ENCODE measurements at places on chromosomes 4 and X.

- no peak for DNase-seq
These were observed 95.6 kb downstream of the MAPK10 start for GRCh38 chr4:86264241-86264640.

DNA sequence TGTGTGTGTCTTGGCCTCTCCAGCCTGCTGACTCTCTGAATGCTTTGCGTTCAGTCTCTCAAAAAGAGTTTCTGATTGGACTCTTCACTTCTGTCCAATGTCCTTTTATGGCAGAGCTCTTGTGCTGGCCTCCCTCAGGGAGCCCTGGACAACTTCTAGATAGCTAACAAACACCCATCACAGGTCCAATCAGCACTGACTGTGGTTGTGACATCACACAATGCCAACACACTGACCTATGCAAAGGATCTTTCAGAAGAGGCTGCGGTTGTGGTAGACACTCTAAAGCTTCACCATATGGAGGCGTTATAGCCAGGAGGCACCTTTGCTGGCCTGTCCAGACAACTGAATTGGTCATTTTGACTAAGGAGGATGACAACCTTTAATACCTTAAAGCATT is 53.8 kb upstream of the LSM6 start:
- DNase-seq = no peak

DNA sequence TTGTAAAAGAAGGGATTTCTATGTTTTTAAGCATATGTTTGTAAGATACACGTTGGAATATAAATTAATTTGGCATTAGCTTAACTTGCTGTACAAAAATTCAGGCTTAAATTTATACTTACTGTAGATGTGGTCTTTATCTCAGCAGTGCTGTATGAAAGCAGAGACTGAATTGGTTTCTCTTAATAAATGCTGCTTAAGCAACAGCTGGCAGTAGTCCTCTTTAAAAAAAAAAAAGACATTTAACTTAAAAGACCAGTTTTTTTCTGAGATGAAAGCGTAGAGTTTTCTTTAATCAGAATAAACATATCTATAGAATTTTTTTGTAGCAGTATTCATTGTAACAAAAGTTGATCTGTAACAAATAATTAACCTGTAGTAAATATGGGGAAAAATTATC is 124.6 kb downstream of the RAP1GDS1 start:
- no peak for DNase-seq

DNA sequence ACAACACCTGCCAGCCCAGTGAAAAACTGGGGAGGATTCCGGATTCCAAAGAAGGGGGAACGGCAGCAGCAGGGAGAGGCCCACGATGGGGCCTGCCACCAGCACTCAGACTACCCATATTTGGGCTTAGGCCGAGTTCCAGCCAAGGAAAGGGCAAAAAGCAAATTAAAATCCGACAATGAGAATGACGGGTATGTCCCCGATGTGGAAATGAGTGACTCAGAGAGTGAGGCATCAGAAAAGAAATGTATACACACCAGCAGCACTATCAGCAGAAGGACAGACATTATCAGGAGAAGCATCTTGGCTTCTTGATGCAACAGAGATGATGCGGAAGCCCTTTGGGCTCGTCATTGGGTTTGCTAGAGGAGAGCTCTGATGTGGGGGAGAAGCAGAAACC is 62.4 kb downstream of the JADE1 start:
- no peak for DNase-seq

DNA sequence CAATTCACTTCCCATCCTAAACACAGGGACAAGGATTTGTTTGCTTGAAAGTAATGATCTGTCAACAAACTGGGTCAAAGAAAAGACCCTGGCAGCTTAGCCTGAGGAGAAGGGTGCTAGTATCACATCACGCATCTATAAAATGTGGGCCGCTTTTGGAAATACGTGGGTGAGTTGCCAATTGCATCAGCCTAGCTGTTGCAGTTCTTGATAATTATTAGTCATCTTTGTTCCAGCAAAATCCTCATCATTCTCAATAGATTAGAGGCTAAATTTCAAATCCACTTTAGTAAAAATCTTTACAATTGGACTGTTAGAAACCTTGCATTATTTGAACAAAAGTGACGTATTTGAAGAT is 33.6 kb upstream of the TAPT1 start:
- DNase-seq = no peak

- no peak for DNase-seq
These were observed 97.5 kb downstream of the TAB3 start for GRCh38 chrX:30791296-30792278.

DNA sequence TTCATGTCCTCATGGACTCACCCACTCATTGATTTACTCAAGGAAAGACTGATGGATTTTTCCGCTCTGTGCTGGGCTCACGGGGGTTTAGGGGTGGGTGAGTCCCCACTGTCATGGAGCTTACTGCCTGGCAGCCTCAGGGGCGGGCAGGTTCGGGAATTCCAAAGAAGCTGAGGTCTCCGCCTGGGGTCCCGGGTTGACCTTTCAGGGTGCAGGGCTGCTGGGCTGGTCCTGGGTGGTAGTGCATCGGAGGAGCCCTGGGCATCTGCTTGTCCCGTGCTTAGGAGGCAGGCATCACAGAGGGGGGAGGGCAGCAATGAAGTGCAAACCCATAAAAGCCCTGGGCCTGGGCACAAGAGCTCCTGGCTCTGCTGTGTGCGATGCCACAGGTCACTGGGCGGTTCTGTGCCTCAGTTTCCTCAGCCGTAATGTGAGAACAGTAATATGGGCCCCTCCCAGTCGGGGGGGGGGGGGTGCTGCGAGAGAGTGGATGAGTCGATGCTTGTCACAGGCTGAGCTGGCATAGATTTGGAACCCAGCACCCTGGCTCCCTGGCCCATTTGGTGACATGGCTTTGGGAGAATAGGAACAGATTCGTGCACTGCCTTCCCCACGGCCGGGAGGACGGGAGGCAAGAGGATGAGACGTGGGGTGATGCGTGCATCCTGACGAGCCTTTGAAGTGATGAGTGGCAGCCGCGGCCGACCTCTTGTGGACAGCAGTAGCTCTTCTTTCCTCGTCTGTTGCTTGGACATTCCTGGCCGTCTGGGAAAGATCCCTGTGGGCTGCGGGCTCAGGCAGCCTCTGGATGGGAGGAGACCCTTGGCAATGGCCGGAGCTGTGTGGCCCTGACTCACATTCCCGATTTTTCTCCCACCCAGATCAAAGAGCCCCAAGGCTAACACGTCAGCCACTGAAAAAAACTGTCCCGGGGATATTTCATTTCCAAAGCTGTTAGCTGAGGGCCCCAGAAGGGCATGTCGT is 42.0 kb downstream of the PSAPL1 start:
- DNase-seq = no peak

DNA sequence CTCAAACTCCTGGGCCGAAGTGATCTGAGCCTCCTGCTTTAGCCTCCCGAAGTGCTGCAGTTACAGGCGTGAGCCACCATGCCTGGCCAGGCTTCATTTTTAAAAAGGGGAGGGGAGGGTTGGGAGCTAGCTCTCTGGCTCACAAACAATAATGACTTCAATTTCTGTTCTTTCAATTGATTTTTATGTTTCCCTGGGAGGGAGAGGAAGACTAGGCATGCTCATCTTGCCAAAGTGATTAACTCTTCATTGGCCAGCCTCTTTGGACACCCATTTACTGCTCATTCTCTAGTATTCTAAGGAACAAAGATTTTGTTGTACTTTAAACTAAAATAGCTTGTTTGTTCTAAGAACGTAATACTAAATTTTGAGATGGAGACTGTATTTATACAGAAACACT is 43.4 kb upstream of the TRIM2 start:
- no peak for DNase-seq

- no peak for DNase-seq
These were observed 26.1 kb upstream of the CXCL13 start for GRCh38 chr4:77579406-77580076.

GRCh38 chrX:12802741-12803140 is 11.5 kb downstream of the PRPS2 start:
- DNase-seq = no peak

GRCh38 chr4:138560448-138560847 is 318.3 kb upstream of the SLC7A11 start:
- DNase-seq = no peak

GRCh38 chrX:153622661-153623309 is 23.8 kb upstream of the CCNQ start:
- DNase-seq = no peak

DNA sequence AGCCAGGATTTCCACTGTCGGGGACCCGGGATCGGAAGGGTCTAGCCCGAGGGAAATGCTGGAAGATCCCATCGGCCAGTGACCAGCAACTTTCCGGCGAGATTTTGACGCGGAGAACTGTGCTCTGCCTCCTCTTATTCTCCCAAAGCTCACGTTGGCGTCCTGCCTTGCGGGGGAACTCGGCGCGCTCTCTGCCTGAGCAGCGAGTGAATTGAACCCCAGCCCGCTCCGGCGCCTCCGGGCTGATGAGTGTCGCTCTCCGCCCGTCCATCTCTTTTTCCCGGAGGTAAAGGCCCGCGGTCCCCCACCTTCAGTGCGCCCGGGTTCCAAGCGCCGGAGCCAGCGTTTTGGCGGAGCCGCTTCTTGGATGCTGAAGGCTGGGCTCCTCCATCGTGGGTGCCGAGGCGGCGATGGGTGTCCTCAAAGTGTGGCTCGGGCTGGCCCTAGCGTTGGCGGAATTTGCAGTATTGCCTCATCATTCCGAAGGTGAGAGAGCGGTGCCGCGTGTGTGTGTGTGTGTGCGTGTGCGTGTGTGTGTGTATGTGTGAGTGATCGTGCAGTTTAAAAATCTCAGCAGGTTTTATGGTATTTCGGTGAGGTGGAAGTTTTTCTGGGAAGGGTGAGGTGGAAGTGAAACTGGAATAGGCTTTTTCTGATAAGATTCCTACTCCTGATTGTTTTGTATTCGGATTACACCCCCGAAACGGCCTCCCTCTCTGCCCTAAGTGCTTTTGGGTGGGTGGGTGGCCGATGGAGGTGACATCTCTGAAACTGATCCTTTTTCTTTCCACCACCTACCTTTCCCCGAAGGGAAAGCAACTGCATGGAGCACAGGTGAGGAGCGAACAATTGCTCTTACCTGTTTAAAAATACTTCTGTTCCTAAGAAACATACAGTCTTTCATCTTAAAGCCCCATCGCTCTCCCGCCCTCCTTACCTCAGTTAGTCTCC is 752 bp downstream of the FRAS1 start:
- peak; percentile 47 for DNase-seq

DNA sequence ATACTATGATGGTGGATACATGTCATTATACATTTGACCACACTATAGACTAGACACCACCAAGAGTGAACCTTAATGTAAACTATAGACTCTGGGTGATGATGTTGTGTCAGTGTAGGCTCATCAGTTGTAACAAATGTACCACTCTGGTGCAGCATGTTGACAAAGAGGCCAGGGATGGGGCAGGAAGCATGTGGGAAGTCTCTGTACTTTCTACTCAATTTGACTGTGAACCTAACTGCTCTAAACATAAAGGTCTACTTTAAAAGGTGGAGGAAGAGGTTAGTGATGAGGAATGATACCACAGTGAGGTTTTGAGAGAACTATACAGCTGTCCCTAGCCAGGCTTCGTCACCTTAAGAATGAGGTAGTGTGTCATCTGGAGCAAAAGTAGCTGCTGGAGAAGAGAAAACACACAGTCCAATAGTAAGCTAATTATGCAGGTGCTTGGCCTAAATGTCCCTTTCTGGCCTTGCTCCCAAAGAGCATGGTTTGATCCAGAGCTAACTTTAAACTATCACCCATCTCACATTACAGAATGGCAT is 38.4 kb downstream of the GRSF1 start:
- no peak for DNase-seq

DNA sequence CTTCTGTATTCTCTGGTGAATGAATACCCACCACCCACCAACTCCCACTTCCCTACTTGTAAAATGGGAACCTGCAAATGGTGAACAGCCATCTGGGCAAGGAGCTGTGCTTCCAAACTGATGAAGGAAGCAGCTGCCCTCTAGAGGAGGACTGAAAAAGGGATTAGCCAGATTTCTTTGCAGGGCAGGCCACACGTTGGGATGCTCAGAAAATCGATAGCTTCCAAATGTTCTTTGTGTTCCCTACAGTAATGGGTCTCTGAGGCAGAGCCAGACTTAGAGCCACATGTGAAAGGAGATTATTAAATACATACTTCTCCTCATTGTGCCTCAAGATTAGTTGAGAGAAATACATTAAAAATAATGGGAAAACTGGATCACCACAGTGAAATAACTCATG is 39.3 kb upstream of the LPAR4 start:
- DNase-seq = no peak

Measured in pancreas (tissue), 10 donors.